Fibroblast of villous mesenchyme (primary cell): ENCODE measurements at places on chromosomes 2 and 18. TPM values are rescaled to one million over a fixed set of nuclear protein-coding genes. Genes with fewer than 3 reads are reported as not detected.

The ST6GAL2 gene
- 4.3 and 5.2 TPM in 2 replicates for total RNA-seq

The TUBA3E gene
- not detected in 2 replicates for total RNA-seq

GRCh38 chr2:197266477-197266876, 44.1 kb downstream of the ANKRD44 start:
- no peak for DNase-seq

The IGFBP5 gene
- 644 and 754 TPM in 2 replicates for total RNA-seq

GRCh38 chr2:129829588-129829987, 149.9 kb upstream of the RAB6C start:
- DNase-seq = no peak

The BOLA3 gene
- 41.2 and 50.1 TPM in 2 replicates for total RNA-seq

The CHRNG gene
- total RNA-seq = not detected in 2 replicates

The SRD5A2 gene
- under 0.01 TPM in 1 of 2 replicates, not detected in the other for total RNA-seq

DNA sequence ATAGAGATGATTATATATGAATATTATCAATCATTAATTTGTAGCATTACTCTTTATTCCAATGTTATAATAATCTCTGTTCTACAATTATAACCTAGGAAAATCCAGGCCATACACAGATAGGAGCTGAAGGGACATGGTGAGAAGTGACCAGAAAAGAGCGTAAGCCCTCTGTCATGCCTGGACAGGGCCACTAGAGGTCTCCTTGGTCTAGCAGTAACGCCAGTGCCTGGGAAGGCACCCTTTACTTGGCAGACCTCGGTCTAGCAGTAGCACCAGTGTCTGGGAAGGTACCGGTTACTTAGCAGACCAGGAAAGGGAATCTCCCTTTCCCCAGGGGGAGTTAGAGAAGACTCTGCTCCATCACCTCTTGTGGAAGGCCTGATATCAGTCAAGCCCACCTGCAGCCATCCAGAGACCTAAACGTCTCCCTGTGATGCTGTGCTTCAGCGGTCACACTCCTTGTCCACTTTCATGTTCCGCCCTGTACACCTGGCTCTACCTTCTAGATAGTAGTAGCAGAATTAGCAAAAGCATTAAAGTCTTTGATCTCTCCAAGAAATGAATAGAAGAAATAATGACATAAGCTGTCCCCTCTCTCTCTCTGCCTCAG, 447.5 kb upstream of the FSIP2 start:
- DNase-seq = peak; percentile 36

The POMC gene
- 0.32 TPM in 1 of 2 replicates, not detected in the other for total RNA-seq

- no peak for DNase-seq
Measured at GRCh38 chr2:194549387-194549786, 1107.6 kb upstream of the SLC39A10 start.

DNA sequence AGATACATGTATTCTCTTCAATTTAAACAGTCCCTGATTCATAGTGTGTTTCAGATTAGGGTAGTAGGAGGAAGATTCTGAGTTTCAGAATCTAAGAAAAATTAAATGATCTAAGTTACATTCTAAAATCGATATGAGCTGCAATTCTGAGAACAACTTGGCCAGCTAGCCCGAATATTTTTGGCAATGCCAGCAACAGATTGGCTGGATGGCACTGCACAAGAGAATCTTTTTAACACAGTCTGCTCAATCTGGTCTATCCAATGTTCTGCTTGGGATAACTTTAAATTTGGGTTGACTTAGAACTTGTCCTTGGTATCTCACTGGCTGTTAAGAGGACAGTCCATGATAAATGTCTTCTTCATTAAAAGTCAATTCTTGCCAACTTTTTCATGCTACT, 853.9 kb downstream of the NRXN1 start:
- no peak for DNase-seq

GRCh38 chr2:28098501-28099225, 208.1 kb downstream of the BABAM2 start:
- DNase-seq = no peak

DNA sequence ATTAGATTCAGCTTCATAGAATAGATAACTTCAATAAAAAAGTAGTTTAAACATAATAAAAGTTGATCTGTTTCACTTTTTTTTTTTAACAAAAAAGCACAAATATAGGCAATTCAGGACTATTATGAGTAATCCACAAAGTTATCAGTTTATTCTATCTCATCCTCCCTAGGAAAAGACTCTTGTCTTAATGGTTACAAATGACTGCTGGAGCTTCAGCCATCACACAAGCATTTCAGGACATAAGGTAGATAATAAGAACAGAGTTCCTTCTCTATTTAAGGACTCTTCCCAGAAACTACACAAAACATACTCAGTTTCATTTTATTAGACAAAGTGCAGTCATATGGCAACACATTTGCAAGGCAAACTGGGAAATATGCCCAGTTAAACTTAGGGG, 357.6 kb upstream of the SETBP1 start:
- DNase-seq = no peak

DNA sequence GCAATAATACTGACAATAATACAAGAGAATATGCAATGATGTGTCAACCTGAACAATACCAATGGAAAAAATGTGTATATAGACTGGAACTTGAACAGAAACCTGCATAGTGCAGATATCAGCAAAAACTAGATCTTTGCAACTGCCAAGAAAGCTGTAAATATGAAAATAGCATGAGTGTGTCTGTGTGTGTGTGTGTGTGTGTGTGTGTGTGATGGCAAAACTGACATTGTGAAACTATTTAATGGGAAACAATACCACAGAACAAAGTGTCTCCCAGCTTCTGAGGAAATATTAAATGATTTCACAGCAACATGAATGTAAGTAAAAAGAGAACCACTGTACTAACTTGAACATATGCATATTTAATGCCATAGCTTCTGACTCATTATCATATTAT, 558.2 kb upstream of the LINC00305 start:
- DNase-seq = no peak

DNA sequence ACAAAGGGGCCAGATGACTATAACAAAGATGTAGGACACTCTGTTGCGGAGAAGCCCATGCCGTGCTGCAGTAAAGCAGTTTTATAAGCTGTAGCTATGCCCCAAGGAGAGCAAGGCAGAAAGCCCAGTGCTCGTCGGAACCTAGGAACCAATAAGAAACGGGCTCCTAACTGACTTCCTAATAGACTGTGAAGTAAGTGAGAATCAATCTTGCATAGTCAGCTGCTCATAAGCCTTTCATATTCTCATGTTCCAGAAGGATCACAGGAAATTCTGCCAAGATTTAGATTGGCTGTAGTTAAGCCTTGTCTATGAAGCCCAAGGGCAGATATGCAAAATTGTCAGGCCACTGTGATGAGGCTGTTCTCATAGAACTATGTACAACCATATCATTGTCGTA, 98.4 kb downstream of the RTTN start:
- DNase-seq = no peak

The ANKRD30B gene
- 0.86 and 1.9 TPM in 2 replicates for total RNA-seq
